NCI-H1930 (cell line): ENCODE measurements at places on chromosomes 5 and 9.

GRCh38 chr9:38178237-38178636 is 109.2 kb upstream of the SHB start:
- no peak for DNase-seq

- DNase-seq, result no peak
These were observed 633.6 kb downstream of the BNC2 start for GRCh38 chr9:16236882-16237281.

GRCh38 chr5:131488463-131488862 is 146.6 kb downstream of the RAPGEF6 start:
- no peak for DNase-seq

GRCh38 chr5:78782728-78783127 is 134.2 kb upstream of the LHFPL2 start:
- no peak for DNase-seq

GRCh38 chr5:31860726-31861433 is 221.9 kb downstream of the PDZD2 start:
- DNase-seq, result no peak

DNA sequence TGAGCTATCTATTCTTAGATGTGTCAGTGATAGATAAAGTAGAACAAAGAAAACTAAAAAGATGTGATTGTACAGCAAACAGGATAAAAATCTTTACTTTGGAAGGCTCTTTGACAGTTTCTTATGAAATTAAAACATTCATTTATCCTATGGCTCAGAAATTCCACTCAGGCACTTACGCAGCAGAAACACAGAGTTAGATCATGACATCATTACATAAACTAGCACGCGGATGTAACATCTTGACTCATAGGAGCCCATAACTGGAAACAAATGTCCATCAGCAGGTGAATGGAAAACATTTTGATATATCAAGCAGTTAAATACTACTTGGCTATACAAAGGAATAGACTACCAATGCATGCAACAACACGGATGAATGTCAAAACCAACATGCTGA is 45.3 kb downstream of the ICE1 start:
- no peak for DNase-seq

GRCh38 chr9:95570150-95570549 is 53.4 kb upstream of the PTCH1 start:
- DNase-seq, result no peak

DNA sequence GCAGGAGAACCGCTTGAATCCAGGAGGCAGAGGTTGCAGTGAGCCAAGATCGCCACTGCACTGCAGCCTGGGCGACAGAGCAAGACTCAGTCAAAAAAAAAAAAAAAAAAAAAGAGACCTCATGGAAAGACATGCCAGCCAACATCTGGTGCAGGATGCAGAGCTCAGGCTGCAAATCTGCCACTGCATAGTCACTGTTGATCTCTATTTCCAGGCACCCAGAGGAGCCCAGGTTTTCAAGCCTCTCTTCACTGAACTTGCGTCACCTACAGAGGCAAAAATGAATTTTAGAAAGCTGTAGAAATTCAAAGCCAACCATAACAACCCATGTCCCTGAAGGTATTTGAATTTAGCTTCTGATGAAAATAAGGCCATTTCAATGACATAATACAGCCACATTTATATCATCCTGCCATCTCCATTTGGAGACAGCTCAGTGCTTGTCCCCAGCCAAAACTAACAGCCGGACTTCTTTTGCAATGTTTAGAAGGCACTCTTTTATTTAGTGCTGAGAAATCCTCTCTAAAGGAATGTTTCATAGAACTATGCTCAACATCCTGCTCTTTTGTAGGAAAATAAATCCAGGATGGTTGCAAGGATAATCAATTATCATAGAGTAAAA is 113.3 kb downstream of the SNX18 start:
- no peak for DNase-seq

- no peak for DNase-seq
These were observed 66.1 kb downstream of the KLHL3 start for GRCh38 chr5:137669811-137670210.

DNA sequence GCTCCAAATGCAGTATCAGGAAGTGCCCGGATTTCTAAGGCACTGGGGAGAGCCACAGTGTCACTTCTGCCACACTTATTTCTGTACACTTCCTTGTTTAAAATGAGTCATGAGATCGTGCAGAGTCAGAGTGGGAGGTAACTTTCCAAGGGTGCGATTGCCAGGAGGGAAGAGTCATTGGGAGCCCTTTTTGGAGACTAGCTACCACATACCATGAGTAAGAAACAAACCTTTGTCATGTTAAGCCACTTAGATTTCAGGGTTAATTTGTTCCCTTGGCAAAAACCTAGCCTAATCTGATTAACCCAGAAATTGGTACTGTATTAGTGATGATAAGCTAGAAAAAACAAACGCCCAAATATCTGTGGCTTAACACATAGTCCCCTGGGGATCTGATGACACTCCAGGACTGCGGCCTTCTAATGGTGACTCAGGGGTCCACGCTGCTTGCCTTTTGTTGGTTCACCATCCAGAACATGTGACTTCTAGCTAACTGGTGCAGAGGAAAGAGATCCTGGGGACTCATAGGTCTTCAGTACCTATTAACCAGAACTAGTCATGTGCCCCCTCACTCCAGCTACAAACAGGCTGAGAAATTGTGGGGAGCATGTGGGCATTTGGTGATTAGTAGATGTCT is 48.6 kb upstream of the TLE1 start:
- DNase-seq, result no peak

- no peak for DNase-seq
These were observed 256.0 kb downstream of the DOCK8 start for GRCh38 chr9:470552-471194.
